ENCODE measurements at places on chromosomes 5 and 9.

DNA sequence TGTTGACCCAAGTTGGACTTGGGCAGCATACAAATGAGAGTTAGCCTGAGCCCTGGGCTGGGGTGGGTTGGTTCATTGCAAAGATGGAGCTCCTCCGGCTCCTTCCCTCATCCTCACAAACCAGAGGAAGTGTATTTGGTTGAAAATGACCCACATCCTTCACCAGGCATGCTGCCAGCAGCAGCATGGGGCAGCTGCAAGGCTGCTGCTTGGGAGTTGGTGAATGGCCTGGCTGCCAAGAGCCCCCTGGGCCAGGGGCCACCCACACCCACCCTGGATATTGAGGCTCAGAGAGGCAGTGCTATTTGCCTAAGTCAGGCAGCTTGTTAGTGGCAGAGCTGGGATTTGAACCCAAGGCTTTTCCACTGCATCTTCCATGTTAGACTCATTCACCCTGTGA is 29.5 kb downstream of the PPARGC1B start:
- DNase-seq, result no peak

- DNase-seq, result no peak
These were observed 7.6 kb upstream of the ADGRV1 start for GRCh38 chr5:90550963-90551362.

DNA sequence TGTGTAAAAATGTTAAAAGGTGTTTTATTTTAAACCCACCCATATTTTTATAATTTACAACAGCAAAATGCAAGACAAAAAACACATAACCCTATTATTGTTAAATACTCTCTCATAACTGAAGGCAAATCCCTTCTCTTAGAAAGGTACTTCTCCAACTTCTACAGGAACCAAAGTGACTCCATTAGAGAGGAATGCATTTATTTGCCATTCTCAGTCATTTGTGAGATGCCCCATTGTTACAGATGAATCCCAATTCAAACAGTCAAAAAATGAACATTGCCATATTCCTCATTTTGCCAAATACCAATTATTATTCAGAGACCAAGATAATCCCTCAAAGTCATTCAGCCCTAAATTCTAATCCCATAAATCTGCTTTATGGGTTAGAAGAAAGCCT is 175.8 kb downstream of the TSSK1B start:
- DNase-seq, result no peak

- no peak for DNase-seq
These were observed 133.9 kb downstream of the PLK2 start for GRCh38 chr5:58326022-58326421.

DNA sequence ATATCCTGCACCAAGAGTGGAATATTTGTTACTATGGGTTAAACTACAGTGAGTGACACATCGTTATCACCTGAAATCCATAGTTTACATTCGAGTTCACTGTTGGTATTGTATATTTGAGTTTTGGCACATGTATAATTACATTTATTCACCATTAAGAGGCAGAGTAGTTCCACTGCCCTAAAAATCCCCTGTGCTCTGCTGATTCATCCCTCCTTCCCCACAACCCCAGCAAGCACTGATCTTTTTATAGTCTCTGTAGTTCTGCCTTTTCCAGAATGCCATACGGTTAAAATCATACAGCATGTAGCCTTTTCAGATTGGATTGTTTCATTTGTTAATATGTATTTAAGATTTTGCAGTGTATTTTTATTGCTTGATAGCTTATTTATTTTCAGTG is 495.2 kb downstream of the DIRAS2 start:
- no peak for DNase-seq

- DNase-seq, result no peak
These were observed 453.3 kb downstream of the BNC2 start for GRCh38 chr9:16417161-16417560.

DNA sequence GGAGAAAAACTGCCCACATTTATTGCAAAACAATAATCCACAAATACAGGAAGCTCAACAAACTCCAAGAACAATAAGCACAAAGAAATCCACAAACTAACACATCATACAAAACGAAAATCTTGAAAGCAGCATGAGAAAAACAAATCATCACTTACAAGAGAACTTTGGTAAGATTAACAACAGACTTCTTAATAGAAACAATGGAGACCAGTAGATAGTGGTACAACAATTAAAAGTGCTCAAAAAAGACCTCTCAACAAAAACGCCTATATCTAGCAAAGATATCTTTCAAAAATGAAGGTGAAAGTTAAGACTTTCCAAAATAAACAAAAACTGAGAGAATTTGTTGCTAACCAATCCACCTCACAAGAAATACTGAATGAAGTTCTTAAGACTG is 38.4 kb downstream of the CDKL3 start:
- no peak for DNase-seq

DNA sequence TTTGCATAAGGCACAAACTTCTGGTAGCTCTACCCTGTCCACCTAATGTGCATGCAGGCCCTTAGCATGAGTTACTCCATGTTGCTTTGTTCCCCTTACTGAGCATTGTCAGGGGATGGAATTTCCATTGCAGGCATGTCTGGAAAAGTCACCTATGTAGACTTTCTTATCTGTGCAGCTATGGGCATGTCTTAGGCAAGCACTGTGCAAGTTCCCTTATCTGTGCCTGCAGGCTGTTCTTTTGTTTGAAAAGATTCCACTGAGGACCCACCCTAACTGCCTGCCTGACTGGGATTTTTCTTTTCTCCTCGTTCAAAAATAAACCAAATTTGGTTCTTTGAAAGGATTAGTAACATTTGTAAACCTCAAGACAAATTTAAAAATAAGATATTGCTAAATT is 587.0 kb downstream of the CDH18 start:
- no peak for DNase-seq

GRCh38 chr5:83665631-83666030 is 55.0 kb downstream of the HAPLN1 start:
- DNase-seq, result no peak

DNA sequence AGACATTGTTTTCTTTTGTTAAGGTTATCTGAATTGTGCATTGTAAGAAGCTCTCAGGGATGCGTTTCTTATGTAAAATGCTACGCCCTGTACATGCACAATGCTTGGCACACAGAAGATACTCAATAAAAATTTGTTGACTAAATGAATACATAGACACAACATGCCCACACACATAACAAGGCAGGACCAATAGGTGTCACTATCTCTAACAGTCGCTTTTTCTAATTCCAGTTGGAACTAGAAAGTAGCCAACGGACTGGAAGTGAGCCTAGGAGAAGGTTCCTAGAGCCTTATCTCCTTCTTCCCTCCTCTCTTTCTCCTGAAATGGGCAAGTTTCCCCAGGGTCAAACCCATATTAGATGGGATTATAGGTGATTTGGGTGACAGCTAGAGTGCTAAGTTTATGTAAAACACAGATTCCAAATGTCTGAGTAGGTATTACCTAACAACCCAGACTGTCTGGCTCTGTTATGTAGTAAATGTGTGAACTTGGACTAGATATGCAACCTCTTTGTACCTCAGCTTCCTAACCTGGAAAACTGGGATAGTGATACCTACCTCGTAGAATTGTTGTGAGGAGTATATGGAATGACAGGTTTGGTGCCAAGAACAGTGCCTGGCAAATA is 603.0 kb downstream of the RAB3C start:
- no peak for DNase-seq

GRCh38 chr5:132500931-132501628 is 10.5 kb upstream of the IRF1 start:
- no peak for DNase-seq

DNA sequence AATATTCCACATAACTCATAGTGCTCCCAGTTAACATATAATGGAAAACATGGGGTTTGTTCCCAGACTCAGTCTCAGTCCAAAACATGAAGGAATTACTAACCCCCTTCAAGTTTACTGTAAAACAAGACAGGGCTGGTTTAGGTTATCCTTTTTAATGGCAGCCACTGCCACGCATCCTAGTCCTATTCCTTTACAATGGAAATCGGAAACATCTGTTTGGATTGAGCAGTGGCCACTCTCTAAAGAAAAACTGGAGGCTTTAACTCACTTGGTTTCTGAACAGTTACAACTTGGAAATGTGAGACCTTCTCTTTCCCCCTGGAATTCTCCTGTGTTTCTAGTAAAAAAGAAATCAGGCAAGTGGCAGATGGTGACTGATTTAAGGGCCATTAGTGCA is 609.9 kb upstream of the ACO1 start:
- DNase-seq, result no peak

DNA sequence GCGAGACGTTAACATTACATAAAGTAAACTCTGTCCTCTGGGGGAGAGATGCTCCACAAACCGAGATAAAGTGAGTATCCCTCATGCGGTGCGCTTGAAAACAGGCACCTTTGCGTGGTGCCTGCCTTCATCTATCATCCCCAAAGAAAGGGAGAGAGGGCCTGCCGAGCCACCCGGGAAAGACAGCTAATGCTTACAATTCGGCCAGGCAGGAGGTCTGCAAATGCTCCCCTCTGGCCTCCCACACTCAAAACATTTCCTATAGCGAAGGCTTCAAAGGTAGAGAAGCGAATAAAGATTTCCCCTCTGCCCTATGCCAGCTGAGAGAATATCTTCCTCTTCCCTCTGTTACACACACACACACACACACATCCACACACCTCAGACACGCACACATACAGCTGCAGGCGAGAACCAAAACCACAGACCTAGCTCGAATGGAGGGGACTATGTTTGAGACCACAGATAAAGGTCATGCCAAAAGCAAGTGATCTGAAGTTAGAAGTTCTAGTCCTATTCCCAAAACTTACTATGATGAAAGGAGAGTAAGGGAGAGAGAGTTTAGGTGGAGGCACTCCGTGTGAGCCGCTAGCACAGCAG is 132.8 kb downstream of the CRB2 start:
- DNase-seq, result no peak

DNA sequence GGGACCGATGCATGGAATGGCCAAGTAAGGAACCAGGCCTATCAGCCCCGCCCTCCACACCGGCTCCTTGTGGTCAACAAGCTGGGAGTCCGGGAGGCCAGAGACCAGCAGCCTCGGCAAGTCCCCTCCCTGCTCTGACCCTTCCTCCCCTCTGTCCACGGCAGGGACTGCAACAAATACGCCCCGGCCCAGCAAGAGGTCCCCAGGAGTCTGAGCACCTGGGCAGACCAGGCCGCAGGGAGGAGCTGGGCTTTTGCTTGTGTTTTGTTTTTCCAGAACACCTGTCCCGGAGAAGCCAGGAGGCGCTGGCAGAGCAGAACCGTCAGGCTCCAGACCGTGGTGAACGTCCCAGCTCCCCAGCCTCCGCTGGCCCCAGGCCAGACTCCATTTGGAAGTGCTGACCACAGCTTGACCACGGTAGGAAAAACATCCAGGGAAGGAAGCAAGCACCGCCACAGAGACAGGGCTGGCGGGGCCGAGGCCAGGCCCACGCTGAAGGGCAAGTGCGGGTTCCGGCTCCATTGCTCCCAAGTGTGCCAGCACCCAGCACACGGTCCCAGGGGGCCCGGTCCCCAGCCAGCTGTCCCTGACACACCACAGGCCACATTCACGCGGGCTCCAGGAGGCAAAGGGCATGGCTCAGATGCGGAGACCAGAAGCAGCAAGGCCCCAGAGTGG is 56.7 kb downstream of the VAV2 start:
- DNase-seq, result no peak

DNA sequence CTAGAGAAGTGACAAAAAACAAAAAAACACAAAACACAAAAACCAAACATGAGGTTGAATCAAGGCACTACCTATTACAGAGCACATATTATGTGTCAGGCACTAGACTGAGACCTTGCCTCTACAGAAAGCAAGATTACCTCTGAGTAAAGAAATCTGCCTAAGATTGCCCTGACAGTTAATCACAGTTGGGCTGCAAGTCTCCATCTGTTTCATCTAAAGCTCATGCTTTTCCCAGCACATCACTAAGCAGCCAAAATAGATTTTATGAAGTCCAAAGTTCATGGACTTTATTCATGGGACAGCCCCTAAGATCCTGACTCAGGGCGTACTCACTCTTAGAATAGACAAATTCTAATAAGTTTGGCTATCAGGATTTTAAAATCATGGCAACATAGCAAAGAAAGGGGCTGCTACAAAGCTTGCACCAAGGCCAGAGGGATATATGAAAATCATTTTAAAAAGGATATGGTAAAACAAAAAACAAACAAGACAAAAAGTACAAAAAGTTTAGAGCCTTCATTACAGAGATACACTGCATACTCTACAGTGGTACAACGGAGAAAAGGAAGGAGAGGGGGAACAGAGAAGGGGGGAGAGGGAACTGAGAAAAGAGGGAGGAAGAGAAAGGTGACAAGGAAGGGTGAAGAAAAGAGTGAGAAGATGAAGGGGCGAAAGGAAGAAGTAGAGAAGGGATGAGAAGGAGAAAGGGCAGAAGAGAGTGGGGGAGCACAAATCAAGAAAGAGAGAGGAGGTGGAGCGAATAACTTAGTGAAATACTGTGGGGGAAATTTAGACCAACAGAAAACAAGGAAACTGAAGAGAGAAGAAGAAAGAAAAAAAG is 58.2 kb downstream of the RICTOR start:
- DNase-seq, result no peak

DNA sequence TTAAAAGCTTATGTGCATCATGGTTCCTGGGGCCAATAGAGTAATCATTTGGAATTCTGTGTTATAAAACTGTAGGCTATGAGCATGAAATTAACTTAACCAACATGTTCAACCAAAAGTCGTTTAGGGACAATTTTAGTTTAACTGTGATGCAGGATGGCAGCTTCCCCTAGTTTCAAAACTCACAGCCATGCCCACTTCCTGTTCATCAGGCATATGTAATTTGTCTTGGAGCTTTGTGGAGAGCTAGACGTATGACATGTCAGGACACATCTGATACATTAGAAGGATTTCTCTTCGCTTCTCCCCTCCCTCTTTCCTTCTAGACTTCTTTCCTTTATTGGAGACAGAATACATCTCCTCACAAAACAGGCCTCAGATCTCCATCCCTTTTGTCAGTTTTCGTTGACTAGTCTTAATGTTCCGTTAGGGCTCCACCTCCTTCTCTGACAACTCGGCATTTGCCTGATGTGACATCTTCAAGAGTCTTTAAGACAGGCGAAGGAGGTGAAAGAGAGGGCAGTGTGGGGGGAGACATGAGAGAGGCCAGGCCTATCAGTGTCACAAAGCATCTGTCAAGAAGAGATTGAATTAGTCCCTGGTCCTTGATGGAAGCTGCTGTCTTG is 176.0 kb downstream of the MSX2 start:
- DNase-seq, result no peak

GRCh38 chr5:60638300-60638699 is 61.7 kb downstream of the DEPDC1B start:
- no peak for DNase-seq

- no peak for DNase-seq
These were observed 1.8 kb downstream of the SHB start for GRCh38 chr9:38066914-38067858.

DNA sequence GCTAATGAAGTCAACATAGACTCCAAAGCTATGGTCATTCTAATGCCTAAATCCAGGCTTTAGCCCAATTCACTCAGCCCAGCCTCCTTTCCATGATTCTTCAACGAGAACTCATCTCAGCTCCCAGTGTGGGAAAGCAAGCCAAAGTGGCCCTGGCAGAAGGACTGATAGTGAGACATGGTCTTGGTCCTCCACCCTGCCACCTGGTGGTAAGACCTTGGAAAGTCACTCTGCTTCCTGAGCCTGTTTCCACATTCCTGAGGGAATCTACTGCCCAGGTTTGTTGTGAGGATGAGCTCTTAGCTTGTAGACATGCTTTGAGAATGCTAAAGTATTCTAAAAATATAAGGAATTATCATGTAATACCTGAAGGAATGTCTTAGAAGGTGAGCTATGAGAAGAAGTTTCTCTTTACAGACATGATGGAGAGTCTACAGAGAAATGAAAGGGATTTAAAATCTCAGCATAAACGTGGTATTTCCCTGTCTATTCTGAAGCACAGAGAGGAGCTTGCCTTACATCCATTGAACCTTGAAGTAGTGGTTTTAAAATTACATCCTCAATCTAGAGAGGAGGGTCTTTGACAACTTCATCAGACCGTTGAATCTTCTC is 173.5 kb downstream of the TRIM32 start:
- DNase-seq, result no peak
